NCI-H1092 treated with DMSO at 0.1 percent for 48 hours (cell line): ENCODE measurements at places on chromosomes 7 and 10.
A peak's percentile ranks its signal among the peaks of the same experiment; 100 is the strongest.

- DNase-seq, result no peak
Measured at GRCh38 chr10:46019569-46020343, 10.7 kb downstream of the NCOA4 start.

- no peak for DNase-seq
Measured at GRCh38 chr10:11533328-11533781, 78.1 kb downstream of the USP6NL start.

DNA sequence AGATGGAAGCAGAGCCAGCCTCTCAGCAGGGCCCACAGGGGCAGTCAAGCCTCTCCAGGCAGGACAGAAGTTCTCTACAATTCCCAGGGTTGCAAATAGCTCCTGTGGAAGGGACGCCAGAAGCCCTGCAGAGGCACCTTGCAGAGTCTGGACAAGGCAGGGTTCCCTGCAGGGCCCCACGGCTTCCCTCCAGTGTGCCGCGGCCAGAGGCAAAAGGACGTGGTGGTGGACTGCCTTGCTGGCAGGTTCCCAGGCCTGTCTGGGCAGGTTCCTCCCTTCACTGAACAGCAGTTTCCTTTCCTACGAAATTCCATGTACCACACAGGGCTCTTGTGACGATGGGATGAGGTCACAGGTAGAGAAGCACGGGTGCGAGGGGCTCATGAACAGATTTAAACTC is 25.1 kb downstream of the UPP1 start:
- no peak for DNase-seq

DNA sequence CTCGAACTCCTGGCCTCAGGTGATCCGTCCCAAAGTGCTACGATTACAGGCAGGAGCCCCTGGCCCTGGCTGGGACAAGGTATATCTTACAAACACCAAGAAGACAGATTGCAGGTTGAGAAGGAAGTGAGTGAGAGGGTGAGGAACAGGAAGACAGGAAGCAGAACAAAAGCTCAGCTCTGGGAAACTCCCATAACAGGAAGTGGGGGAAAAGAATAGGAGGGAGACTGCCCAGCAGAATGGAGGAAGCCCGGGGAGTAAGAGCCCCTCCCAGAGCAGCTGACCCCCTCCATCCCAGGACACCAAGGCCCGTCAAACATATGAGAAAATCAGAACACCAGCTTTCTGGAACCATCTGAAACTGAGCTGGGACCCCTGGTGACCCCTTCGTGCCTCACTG is 2.9 kb downstream of the TECPR1 start:
- DNase-seq, result no peak

DNA sequence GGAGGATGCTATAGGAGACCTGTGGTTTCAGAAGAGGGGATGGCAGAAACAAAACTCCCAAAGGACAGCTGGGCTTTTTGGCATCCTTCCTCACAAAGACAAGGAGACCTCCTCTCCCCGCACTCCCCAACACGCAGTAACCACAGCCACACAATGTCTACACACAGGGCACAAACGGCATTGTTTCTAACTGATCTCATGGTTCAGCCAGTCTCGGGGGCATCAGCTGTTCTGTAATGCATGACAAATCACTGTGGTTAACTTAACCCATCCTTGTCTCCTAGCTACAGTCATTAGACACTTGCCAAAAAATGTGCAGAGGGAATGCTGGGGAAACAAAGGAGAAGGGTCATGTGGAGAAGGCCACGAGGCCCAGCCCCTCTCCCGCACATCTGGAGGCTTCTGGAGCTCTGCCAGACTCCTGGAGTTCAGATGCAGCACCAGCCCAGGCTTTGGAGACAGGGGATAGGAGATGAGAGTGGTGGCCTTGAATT is 7.6 kb upstream of the ADAMTS14 start:
- peak; percentile 13 for DNase-seq

- no peak for DNase-seq
Measured at GRCh38 chr7:4889682-4890081, 6.2 kb upstream of the RADIL start.

GRCh38 chr10:100805543-100806355 is 60.4 kb downstream of the PAX2 start:
- DNase-seq, result no peak

- DNase-seq, result no peak
Measured at GRCh38 chr10:3776796-3777571, 8.0 kb downstream of the KLF6 start.

DNA sequence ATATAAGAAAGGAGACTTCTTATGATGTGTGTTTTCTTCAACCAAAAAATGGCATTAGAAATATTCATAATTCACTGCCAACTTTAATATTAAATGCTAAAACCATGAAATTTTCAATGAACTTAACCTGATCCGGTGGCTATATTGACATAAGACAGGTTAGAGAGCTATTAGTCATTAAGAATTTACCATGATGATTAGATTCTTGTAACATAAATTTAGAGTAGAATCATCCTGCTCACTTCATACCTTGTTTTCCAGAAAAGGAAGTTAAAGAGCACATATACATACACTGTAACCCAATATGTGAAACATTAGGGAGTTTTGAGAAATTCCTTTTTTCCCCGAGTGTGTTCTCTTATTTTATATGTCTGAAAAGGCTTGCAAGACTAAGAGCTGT is 430.3 kb upstream of the SEMA3A start:
- DNase-seq, result no peak

DNA sequence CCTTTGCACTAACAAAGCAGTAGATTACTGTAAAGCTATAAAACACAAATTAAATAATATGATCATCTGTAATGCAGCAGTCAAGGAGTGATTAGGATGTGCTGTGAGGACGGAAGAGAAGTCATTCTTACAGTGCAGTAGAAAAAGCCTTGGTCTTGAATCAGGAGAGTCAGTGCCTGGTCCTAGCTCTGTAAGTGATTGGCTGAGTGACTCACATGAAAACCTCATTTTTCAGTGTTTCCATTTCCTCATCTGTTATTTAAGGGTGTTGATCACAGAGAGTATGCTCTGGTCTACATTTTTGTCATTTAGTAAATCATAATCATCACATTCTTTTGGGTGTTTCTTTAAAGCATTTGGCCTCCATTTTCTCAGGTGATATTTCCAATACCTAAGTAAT is 717.8 kb downstream of the LRMDA start:
- DNase-seq, result no peak

- no peak for DNase-seq
Measured at GRCh38 chr10:27485986-27486385, 18.1 kb upstream of the RAB18 start.

GRCh38 chr10:116919706-116920105 is 70.4 kb downstream of the ENO4 start:
- no peak for DNase-seq

DNA sequence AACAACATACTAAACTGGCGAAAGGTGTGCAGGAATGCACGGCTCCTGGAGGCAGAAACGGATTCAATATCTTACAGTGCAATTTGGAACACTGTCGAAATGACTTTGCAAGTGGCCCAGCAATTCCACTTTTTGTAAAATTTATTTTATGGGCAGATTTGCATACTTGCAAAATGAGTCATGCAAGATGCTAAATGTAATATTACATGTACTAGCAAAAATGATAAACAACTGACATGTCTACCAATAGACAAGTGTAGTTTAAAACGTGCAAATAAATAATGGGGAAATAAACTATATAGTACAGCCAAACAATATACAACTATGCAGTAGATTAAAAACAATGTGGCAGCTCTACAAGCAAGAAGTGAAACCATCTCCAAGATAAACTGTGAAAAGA is 97.7 kb downstream of the ARHGAP12 start:
- no peak for DNase-seq

- no peak for DNase-seq
Measured at GRCh38 chr7:71615017-71615416, 483.1 kb downstream of the GALNT17 start.

DNA sequence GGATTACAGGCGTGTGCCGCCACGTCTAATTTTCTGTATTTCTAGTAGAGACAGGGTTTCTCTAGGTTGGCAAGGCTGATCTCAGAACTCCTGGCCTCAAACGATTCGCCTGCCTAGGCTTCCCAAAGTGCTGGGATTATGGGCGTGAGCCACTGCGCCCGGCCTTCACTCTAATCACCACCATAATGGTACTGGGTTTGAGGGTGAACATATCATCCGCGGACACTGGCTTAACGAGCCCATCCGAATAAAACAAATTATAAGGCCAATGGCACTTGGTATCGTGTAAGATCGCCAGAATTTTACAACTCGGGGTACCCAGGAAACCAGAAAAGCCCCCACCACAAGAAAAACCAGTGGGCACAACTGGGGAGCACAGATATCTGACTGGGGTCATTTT is 580 bp downstream of the FAM200A start:
- no peak for DNase-seq

- no peak for DNase-seq
Measured at GRCh38 chr7:13904007-13904406, 85.5 kb downstream of the ETV1 start.

GRCh38 chr10:52864201-52865106 is 91.9 kb upstream of the MBL2 start:
- DNase-seq, result no peak

DNA sequence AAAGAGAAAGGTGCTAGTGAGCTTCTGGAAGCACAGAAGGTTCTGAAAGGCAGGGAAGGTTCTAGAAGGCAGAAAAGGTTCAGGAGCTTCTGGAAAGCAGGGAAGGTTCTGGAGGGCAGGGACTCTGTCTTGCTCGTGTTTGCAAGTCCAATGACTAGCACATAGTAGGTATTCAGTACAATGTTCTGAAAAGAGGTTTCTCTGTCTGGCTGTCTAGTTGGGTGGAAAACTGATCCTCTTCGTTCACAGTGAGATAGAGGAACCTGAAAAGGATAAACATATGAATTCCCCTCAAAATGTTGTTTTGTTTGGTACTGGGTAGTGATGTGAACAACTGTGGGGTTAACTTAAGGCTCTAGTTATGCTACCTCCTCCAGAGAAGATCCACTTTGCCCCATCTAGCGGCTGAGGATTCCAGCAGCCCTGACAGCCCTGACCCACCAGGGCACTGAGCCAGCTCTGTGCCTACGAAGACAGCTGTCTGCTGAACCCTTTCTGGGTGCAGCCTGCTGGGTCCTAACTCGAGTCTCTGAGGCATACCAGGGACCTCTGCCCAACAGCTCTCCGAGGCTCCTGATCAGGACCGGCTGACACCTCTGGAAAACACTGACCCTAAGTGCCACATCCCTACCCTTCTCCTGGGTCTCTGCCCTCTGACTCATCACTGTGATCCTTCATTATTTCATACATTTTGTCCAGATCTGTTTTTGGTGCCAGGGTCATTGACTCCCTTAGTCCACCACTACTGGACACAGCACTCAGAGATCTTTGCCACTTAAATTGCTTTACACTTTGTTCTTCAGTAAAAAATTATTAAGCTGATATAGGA is 15.4 kb downstream of the PTPRN2 start:
- DNase-seq, result peak; percentile 67

GRCh38 chr10:96124230-96125141 is 5.6 kb upstream of the ZNF518A start:
- DNase-seq, result no peak

- DNase-seq, result no peak
Measured at GRCh38 chr10:93541402-93542357, 24.8 kb upstream of the FFAR4 start.

- DNase-seq, result no peak
Measured at GRCh38 chr10:122910310-122910709, at the start of gene FAM24A. FAM24A (plus strand) TSS chr10:122910610; CDS start chr10:122911635, 1,025 bp downstream.

DNA sequence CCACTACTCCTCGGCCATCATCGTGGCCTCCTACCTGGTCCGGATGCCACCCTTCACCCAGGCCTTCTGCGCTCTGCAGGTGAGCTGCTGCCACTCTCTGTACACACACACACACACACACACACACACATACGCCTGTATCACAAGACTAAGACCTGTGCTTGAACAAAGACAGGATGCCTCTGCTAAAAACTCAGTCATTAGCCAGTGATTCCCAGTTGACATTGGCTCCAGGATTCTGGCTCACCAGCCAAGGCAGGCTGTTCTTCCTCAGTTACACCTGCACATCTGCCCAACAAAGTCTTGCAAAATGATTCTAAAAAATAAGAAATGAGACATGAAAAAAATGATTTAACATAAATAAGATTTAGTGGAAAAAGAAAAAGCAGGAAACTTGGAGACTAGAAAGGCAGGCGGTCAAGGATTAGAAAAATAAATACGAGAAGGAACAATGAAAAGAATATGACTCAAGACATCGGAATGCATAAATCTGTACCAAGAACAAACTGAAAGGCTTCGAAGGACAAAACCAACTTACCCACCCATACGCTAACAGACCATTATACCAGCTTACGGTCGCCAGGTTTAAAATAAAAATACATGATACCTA is 7.4 kb upstream of the LRRC18 start:
- no peak for DNase-seq

DNA sequence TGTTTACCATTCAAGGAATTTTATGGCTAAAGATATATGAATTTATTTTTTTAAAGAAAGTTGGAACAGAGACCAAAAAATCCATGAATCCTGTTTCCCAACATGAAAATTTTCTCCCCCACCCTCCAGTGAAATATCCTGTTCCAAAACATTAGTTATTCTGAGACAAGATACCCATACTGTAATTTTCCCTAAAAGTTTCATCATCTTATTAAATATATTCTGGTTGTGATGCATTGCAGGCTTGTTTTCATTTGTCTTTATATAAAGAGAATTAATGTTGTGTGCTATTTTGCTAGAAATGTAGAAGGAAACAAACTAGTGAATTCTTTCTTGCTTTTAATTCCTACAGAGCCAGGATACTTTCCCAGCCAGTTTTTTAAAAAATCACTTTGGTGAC is 106.6 kb downstream of the EXOC4 start:
- DNase-seq, result no peak

- no peak for DNase-seq
Measured at GRCh38 chr10:49484486-49485235, 54.3 kb downstream of the ERCC6 start.

DNA sequence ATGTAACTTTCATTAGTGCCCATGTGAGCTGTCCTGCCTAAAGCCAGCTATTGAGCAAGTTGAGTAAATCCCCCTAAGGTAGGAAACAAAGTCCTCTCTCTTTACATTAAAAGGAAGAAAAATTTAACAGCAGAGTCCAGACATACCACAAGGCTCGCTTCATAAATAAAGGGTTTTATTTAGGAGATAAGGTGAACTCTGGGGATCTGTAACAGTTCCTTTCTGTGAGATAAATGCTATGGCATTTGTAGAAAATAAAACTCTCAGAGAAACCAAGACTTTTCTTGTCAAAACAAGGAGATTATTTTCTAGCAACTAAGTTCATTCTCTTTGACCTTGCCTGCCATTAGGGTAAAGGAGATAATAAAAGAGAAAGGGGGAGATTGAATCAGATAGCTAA is 32.3 kb upstream of the LYZL1 start:
- DNase-seq, result no peak

GRCh38 chr10:98010939-98011685 is 19.3 kb downstream of the CRTAC1 start:
- no peak for DNase-seq
